ENCODE measurements at places on chromosomes 13 and 19. TPM values are rescaled to one million over a fixed set of nuclear protein-coding genes. Genes with fewer than 3 reads are reported as not detected.

GRCh38 chr19:40231544-40232424, 5.3 kb upstream of the CCNP start:
- ATAC-seq = peak; percentile 60

- no peak for ATAC-seq
Measured at GRCh38 chr13:42747399-42747873, 33.9 kb upstream of the FAM216B start.

GRCh38 chr19:40392123-40392522, 2.1 kb upstream of the HIPK4 start:
- ATAC-seq = no peak

PSG2 gene
- total RNA-seq = not detected

- no peak for ATAC-seq
Measured at GRCh38 chr13:23671897-23672296, 101.7 kb downstream of the TNFRSF19 start.

AMH gene
- 0.23 TPM for total RNA-seq

BCL2L12 gene
- total RNA-seq = 5.9 TPM

- ATAC-seq = no peak
Measured at GRCh38 chr13:41952749-41953148, 8.2 kb downstream of the VWA8 start.

CGB1 gene
- total RNA-seq = not detected

RNF113B gene
- not detected for total RNA-seq

GRCh38 chr13:28052945-28053344, 47.4 kb downstream of the FLT3 start:
- no peak for ATAC-seq

- peak; percentile 86 for ATAC-seq
Measured at GRCh38 chr19:5803752-5804515, 933 bp upstream of the NRTN start.

DNA sequence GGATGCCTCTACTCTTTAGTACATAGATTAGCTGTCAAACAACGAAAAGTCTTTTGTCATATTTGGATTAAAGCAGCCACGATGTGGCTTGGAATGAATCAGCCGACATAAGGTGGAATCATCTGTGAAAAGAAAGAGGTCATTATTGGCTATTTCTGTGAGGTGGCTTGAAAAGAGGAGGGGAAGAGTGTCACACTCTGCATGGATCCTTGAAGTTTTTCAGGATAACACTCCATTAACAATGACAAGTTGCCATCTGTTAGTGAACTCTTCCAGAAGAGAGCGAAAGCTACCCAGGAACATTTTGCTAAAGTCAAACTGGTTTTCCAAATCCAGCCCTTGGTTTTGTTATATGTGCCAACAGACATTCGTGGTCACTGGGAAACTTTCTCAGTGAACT, 1604.8 kb downstream of the OLFM4 start:
- no peak for ATAC-seq
